Nucleus accumbens (tissue), 56 donors: ENCODE measurements at places on chromosomes 2 and 18.

DNA sequence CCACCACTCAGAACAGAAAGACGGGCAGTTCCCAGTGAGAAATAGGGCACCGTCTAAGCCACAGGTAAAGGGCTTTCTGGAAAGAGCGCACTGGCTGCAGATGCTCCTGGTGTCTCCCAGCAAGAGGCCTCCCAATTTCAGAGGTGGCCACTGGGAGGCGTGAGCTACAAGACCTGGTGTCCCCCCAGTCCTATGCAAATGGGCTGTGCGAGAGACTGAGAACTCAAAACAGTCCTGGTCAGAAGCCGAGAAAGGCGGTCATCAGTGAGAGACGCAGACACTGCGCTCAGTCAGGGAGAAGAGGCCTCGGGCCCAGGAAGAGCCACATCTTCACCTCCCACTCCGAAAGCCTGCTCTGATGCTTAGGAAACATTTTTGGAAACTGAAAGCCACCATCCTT lies 179.5 kb downstream of the EIPR1 start:
- DNase-seq, result no peak

- no peak for DNase-seq
These were observed 29.9 kb downstream of the HK2 start for GRCh38 chr2:74863802-74864248.

GRCh38 chr2:36192983-36193382 lies 162.6 kb upstream of the CRIM1 start:
- no peak for DNase-seq

DNA sequence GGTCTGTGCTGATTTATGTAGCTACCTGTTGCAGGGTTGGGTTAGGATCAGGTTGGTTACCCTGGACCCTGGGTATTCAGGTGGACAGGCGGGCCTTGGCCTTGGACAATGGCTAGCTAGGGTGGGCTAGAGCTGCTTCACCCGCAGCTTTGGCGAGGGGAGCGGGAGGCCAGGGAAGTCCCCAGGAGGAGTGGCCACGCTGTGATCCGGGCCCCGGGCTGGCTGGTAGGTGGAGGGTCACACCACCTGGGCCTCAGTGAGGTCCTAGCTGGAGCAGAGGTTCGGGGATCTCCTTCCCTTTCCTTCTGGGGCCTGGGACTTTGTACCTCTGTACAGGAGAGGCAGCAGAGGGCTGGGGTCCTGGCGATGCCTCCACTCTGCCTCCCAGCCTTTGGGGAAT lies 9.8 kb downstream of the RTP5 start:
- DNase-seq, result no peak

DNA sequence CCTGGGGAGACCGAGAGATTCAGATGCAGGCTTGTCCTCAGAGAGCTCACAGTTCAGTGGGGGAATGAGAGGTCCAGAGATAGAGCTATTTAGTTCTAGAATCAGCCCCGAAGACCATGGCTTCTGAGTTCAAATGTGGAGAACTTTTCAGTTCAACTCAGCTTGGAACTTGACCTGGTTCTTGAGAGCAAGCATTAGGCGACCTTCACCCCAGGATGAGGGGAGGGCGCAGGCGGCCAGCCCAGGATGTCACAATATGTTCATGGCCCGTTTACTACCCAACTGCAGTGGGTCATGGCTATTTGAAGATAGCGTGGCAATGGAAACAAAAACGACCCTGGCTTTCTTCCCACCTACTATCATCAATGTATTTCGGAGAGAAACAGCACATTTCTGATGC lies 33.8 kb downstream of the DCDC2C start:
- no peak for DNase-seq

DNA sequence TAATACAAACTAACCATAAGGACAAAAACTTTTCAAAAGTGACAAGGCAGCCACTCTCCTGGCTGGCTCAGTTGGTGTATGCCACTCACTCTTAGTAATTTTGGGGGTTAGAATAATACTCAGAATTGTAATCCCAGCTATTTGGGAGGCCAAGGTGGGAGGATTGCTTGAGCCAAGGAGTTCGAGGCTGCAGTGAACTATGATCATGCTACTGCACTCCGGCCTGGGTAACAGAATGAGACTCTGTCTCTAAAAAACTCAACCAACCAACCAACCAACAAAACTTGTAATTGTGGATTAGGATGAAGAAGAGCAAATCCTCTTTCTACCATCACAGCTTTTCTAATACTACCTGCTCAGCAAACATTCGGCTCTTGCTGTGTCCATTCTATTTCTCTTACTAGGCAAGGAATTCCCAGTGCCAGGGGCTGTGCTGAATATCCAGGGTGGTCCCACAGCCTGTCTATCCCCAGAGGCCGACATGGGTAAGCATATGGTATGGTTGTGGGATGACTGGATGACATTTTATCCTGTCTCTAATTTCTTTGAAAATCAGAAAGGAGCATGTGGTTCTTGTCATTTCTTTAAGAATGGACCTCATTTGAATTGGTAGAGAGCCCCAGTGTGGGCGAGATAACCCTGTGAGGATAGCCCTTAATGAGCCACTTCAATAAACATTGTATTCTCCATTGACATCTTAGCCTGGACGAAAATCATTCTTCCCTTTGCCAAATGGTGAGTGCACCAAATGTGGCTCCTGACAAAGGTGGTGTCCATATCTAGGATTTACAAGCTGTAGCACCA lies 220.1 kb downstream of the MYCN start:
- no peak for DNase-seq

DNA sequence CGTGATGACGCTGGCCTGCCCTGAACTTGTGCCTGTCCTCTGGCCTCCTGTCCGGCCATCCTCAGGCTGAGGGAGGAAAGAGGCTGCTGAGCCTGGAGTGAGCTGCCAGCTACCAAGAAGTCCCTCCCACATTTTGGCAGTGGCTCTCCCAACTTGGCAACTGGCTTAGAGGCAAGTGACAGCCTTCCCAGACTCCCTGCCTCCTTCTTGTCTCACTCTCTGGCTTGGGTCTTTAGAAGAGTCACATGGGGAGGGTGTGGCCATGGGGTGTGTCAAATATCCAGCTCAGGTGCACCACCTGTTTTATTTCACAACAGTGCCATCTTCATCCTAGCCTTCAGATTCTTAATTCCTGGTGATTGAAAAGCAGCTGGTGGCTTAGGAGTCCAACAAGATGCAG lies 222.9 kb downstream of the PRKCE start:
- peak; percentile 49 for DNase-seq

DNA sequence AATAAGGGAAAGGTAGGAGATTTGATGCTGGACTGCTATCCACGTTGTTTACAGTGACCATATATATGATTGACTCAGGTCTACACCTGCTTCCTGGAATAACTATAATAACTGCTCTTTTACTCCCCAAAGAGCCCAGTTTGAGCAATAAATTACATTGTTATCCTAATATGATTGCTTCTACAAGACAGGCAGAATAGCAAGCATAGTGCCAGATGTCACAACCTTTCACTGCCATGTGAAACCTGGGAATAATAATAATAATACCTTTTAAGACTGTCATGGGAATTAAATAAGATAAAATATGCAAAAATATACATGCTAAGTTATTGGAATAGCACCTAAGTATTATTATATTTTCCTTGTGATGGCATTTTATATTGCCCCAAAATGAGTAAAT lies 298.7 kb downstream of the GALNT13 start:
- no peak for DNase-seq

DNA sequence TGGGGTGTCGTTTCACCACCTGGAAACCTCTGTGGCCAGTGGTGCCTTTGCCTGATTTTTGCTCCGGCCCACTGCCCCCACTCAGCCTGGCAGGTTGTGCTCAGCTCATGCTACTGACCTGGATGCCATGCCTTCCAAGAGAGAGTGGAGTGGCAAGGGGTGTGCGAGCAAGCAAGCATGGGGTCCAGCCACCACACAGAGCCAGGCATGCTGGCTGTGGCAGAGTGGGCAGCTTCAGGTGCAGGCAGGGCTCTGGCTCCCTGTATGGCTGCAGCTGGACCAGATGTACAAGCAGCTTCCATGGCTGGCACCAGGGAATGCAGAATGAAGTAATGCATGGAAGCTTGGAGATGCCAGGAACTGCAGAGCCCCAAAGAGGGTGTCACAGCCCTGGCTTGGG lies 620.5 kb upstream of the SETBP1 start:
- no peak for DNase-seq

DNA sequence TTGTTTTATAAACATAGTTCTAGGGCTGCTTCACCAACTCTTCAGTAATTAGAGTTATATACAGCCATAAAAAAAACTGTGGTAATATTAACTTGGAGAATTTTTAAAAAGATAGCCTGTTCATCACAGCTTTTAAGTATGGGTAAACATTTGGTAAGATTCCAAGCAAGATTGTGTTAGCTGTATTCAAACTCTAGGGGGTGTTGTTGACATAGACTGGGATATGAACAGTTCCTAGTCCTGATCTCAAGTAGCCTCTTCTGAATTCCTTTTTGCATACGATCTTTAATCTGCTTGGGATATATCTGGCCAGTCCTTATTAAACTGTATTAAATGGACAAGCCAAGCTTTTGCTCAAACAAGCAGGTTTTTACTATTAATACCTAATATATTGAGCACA lies 13.4 kb downstream of the NOP58 start:
- no peak for DNase-seq

- peak; percentile 43 for DNase-seq
These were observed 182.6 kb upstream of the HAAO start for GRCh38 chr2:42974721-42975717.

- DNase-seq, result no peak
These were observed 153.7 kb upstream of the SERTAD2 start for GRCh38 chr2:64807417-64807816.

GRCh38 chr2:236529606-236530005 lies 40.0 kb upstream of the ACKR3 start:
- DNase-seq, result no peak

GRCh38 chr2:206198677-206199076 lies 39.0 kb downstream of the EEF1B2 start:
- DNase-seq, result no peak

GRCh38 chr2:84876369-84876768 lies 4.5 kb downstream of the TRABD2A start:
- DNase-seq, result no peak

GRCh38 chr2:66344087-66344663 lies 90.8 kb upstream of the MEIS1 start:
- DNase-seq, result no peak

DNA sequence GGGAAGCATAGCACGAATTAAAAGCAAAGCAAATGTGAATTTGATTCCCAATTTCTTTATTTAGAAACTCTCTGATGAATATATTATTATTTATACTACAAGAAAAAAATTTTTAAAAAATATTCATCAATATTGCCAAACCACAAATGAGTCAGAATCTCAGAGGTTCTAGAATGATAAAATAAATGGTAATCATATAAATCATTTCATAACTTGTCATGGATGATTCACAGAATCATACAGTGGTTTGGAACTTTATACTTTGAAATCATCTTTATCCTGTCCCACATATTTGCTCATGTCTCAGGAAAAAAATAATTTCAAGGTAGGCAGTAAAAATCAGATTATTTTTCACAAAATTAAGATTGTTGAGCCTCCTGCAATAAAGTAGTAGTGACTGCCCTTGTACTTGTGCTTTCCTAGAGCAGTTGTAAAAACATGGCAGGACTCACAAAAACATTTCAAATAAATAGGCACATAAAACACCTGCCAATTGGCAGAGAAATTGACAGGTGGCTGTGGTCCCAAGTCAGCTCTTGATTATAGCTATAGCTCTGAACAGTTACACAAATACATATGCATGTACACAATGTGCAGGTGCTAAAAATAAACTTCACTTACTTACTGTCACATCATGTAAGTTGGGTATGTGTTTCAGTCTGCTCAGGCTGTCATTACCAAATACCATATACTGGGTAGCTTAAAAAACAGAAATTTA lies 273.9 kb upstream of the SESTD1 start:
- no peak for DNase-seq
